ENCODE measurements at places on chromosomes 5 and 9.

DNA sequence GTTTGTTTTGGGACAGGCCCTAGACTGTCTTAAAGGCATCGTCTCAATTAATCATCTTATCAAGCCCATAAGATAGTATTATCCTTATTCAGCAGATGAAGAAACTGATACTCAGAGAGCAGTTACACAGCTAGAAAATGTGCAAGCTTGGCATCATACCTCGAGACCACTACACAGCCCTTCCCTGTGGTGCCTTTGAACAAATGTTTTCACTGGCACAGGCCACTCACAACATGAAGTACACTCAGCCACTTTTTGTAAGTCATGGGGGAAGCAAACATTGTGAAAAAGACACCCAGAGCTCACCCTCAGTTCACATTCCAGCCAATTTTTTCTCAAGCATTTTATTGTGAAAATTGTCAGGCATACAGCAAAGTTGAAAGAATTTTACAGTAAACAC is 122.5 kb downstream of the WDR41 start:
- DNase-seq: no peak

- DNase-seq: no peak
Observed at GRCh38 chr5:14880688-14881087, 9.1 kb upstream of the ANKH start.

DNA sequence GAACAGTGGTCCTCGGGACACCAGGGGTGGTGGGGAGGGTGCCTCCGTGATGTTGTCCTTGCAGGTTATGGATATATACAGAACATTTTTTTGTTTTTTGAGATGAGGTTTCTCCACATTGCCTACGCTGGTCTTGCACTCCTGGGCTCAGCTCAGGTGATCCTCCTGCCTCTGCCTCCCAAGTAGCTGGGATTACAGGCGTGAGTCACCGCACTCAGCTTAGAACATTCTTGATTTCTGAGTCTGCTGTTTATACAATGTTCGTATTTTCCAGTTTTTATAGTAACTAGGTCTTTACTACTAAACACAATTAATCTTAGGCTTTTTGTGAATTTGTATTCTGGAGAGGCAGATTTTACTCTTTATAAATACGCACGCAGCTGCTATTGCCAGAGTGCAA is 6.0 kb downstream of the PMPCA start:
- DNase-seq: no peak

- no peak for DNase-seq
Observed at GRCh38 chr9:26170190-26170589, 491.9 kb upstream of the TUSC1 start.

- DNase-seq: no peak
Observed at GRCh38 chr9:121836366-121836885, 185.0 kb downstream of the DAB2IP start.

- DNase-seq: no peak
Observed at GRCh38 chr5:76696251-76696650, 19.7 kb upstream of the F2R start.

- no peak for DNase-seq
Observed at GRCh38 chr9:96435345-96435744, 14.6 kb upstream of the HABP4 start.

DNA sequence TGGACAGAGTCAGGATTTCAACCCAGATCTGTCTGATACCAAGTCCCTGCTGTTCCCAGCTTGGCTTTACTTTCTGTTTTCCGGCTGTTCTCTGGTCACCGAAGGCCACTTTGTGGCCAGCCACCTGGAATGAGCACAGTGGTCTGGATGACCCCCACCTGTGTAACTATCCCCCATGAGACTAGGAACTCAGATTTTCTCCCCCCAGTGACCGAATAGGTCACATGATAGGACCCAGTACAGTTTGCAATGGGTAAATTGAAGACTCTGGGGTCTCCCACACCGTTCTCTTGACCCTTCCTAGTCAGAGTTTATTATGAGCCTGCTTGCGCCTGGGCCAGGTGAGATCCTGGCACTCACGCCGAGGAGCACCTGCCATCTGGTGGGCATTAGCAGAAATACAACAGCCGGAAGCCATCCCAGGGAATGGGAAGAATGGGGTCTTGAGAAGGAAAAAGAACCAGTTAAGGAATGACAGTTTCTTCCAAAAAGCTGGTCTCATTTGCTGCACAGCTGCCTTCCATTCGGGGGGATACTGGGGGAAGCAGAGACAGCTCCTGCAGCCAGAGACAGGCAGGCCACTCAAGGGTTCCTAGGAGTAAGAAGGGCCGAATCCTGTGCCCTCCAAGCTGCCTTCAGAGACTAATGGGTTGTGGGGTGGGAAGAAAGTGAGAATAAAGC is 7.1 kb downstream of the PHYHD1 start:
- DNase-seq: peak; percentile 22

DNA sequence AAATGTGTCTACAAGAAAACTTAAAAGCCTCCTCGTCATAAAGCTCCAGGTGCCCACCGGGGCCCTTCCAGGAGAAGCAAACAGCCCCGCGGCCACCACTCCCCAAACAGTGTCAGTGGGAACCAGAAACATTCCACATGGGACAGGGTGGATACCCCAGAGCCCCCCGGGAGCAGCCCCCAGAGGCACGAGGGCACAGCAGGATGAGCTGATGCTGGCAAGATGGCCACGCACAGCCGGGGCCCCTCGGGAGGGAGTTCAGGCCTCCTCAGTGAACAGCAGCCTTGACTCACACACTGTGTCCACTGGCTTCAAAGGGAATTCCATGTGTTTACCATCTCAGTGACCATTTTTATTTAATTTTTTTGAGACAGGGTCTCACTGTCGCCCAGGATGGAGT is 10.5 kb downstream of the EXD3 start:
- no peak for DNase-seq

DNA sequence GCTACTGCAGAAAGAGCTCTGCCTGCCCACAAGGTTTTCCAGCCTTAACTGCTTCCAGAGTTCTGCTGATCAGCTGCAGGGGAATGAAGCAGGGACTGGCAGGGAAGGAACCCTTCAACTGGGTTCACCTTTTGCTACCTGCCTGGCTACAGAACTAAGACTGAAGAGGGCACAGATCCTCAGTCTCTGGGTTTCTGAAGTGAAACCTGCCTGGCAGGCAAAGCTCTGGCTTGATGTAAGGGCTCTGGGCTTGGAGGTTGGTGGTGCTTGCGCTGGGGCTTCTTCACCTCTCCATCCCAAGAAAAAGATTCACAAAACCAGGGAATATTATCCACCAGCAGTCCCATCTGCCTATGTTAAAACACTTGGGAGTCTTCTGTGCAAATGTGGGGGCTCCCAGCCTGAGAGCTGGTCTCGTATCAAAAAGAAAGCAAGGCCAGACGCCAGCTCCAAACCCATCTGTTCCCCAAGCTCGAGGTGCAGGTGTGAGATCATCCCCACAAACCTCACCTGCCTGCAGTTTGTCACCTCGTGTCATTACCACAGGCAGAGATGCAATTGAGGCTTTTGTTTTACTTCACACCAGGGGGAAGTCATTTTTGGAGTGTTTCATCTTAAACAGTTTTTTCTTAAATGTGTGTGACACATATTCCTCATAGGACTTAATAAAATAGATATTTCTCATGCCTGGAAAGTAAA is 58.3 kb downstream of the BNC2 start:
- DNase-seq: no peak

GRCh38 chr9:89430995-89431394 is 66.9 kb downstream of the SEMA4D start:
- DNase-seq: no peak

DNA sequence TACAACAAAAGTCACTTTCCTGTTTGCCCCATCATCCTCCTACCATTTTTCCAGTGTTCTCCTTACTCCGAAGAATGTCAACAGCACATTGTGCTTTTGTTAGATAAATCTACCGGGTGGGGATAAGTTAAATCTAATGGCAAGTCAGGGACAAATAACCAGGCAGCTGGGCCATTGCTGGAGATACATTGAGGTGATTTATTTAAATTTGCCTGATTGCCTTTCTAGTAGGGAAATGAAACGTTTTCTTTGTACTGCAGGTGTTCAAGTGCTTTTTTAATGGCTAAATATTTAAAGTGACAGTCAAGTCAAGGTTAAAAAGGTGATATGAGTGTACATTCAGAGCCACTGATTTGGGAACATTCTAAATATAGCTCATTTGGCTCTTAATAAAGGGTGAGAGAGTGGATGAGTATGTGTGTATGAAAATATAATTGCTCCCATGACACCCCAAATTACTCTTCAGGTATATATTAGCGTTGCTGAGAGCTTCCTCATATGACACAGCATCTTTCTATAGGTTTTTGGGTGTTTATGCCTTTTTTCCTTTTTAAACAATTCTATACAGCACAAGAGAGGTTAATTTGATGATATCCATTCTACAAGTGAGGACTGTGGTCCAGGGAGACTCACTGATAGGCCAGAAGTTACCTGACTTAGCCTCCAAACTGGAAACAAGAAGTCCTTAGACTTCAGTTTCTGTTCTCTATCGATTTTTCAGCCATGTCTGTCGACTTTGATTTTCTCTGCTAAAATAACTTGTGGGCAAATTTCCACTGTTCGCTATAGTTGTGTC is 51.9 kb downstream of the DMRT2 start:
- DNase-seq: no peak

DNA sequence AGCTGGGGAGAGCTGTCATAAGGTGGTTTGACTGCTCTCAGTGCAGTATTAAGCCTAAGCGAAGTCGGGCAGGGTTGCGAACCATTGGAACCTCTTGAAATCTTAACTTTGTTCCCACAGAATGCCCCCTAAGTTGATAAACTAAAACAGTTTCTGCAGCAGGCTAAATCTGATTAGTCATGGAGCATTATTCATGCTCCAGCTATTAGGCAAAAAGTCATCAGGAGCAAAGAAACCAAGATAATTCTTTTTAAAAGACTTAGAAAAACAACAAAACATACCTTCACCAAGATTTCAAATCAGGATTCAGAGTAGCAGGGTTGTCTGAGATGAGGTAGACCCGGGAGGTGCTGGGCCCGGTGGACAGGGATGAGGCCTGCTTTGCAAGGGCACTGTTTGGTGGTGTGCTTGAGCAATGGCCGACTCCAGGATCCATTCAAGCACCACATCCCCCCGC is 69.9 kb upstream of the PLPP1 start:
- DNase-seq: no peak

DNA sequence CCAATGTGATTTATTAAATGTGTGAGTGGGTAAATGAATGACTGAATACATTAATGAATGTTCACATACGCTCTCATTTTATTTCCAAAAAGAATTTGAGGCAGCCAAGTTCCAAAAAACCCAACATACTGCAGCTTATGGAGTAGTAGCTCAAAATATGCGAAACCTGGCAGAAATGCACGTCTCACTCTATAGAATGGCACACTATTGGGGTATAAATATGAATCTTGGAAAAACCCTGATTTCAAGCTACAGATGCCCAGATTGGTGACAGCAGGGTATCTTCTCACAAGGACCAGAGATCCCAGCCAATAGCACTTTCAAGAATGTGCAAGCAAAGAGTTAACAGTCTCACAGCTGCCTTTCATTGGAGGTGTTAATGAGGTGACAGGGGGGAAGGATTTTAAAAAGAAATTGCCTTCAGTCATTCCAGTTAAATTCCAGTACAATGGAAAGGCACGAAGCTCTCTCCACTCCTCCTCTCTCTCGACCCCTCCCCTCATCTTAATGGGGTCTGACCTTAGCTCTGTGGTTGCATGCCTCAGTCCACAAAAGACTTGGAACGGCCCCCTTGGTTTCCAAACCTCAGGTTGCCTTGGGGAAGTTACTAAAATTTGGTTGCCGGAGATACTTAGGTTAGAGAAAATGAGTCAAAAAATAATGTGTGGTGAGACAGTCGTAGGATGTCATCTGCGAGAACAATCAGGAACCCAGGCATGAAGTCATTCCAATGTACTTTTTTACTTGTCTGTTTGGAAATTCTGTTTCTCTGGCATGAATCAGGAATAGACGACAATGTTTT is 307.4 kb downstream of the NFIB start:
- DNase-seq: no peak

DNA sequence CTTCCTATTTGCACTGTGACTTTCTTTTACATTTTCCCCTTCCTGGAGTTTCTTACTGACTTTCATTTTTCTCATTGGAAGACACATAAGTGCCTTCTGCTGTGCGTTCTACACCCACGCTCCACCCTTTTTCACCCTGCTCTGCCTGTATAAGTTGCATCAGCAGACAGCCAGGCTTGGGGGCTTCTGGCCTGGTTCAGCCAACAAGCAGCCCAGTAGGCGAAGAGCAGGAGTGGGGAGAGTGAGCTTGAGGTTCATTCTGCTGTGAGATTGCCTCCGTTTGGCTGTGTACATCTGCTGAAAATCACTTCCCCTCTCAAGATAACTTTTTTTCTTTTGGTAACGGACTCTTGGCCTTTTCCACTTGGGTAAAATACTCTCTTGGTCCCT is 38.4 kb downstream of the RASGRF2 start:
- no peak for DNase-seq

- no peak for DNase-seq
Observed at GRCh38 chr9:95666785-95667155, 150.0 kb upstream of the PTCH1 start.

DNA sequence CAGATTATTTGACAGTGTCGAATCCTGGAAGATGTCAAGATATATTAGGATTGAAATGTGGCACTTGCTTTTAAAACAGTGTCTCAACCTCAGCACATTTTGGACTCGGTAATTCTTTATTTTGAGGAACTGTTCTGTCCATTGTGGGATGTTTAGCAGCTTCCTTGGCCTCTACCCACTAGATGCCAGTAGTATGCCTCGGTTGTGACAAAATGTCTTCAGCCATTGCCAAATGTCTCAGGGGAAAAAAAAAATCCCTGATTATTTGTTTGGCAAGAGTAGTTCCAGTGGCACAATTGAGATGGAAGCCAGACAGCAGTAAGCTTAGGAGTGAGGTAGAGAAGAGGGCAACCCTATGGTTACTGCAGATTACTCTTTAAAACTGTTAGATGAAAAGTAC is 694.5 kb upstream of the RIOK2 start:
- DNase-seq: no peak

GRCh38 chr5:67807439-67807888 is 408.1 kb upstream of the PIK3R1 start:
- DNase-seq: no peak

Measured in effector memory CD4-positive, alpha-beta T cell (primary cell).